ENCODE measurements at places on chromosomes 7 and 10.
A peak's percentile ranks its signal among the peaks of the same experiment; 100 is the strongest.

DNA sequence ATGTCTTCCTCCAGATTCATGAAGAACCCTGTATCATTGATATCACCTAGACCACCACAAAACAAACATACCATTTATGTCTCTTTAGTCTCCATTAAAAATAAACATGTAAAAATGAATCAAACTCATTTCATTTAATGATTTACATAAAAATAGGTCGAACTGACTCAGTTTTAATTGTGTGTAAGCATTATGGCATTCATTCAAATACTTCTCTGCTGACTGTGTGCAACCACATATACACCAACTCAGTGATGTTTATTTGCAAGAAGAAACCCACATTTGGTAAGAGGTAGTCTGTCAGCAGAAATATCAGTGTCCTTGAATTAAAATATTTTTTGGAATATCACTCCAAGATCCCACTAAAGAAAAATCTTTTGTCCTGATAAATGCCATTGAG, 30.5 kb downstream of the ABCB1 start:
- DNase-seq = no peak

DNA sequence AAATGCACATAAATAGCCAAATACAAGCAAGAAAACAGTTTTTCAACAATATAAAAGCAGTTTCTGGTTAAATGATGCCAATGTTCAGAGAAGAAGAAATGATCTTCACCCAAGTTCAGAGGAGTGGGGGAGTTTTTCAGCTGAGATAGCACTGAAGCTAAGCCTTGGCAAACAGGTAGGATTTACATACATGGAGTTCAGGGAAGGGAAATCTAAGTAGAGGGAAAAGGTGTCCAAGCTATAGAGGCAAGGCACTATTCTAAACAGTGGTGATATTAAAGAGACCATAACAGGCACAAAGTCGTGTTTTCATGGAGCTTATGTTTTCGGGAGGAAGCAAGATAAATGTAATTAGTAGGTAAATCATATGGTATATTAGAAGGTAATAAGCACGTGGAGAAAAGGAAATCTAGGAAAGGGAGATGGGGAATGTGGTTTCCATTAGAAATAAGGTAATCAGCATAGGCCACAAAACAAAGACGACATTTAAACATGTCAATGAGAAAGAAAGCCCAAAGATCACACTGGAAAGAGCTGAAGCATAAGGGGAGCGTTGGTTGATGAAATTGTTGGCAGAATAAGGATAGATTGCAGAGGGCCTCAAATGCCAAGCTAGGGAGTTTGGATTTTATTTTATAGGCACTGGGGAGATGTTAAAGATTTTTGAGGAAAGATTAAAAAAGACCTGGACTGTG, 704.3 kb downstream of the MAGI2 start:
- DNase-seq = no peak

GRCh38 chr7:128948312-128948973, 10.7 kb downstream of the IRF5 start:
- no peak for DNase-seq

DNA sequence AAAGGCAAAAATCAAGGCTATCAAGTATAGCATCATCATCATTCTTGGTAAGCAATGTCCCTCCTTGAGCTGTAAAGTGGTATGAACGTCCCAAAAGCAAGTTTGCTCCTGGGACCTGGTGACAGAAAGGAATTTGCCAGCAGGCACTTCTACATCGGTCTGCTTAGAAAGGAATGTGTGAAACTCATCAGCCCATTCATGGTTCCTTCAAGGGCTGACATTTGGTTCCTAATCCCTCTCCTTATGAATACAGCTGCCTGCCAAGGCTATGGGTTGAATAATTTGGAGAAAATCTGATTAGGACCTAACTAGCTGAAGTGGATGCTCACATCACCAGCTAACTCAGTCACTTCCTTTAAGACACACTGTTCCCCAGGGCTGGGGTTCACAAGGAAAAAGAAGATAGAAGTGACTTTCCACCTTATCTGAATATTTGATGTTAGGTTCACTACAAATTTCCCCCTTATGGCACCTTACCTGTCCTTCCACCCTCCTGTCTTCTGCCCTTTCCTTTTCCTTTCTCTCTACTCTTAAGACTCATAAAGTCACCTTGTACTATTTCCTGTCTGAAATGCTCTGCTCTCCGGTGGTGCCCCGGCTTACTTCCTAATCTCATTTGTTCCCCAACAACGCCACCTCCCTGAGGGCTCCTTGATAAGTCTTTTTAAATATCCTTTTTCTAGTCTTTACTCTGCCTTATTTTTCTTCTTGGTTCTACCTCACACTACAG, 187.1 kb downstream of the NPSR1 start:
- DNase-seq = no peak

- no peak for DNase-seq
These were observed 6.6 kb downstream of the OPTN start for GRCh38 chr10:13106387-13107045.

GRCh38 chr7:3917436-3917835, 616.4 kb downstream of the SDK1 start:
- no peak for DNase-seq

- DNase-seq = no peak
These were observed 127.7 kb downstream of the ATXN7L1 start for GRCh38 chr7:105748701-105749100.

- DNase-seq = no peak
These were observed 119.2 kb downstream of the SFMBT2 start for GRCh38 chr10:7291487-7292270.

GRCh38 chr7:28052933-28053332, 127.7 kb downstream of the JAZF1 start:
- DNase-seq = no peak

DNA sequence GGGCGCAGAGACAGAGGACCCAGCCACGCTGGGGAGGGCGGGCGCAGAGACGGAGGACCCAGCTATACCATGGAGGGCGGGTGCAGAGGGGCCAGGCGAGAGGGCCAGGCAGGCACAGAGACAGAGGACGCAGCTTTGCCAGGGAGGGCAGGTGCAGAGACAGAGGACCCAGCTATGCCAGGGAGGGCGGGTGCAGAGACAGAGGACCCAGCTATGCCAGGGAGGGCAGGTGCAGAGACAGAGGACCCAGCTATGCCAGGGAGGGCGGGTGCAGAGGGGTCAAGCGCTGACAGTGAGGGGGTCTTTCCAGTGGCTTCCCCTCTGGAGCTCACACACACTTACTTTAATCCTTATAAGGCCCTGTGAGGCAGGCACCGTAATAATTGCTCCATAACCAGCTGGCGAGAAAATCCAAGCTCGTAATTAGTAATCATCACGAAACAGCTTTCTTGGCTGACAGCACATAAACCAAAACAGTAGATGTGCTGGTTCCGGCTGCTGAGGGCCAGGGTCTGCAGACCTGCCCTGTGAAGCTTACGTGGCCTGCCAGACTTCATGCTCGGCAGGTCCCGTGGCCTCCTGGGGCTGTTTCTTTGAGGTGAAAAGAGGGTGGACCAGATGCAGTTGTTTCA, 137.2 kb downstream of the VIPR2 start:
- DNase-seq = peak; percentile 58

GRCh38 chr7:106862317-106863089, 2.6 kb upstream of the PIK3CG start:
- DNase-seq = no peak

DNA sequence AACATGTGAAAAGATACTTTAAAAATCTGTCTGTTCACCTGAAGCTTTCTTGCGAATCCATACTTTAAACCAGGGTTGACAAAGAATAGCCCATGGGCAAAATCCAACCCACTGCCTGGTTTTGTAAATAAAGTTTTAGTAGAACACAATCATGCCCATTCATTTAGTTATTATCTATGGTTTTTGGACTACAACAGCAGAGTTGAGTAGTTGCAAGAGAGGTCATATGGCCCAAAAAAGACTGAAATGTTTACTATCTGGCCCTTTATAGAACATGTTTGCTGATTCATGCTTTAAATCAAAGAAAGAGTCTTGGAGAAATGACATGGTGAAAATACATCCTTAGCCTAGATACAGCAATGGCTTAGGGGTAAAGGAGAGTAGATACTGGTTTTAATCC, 356.2 kb downstream of the RNLS start:
- DNase-seq = no peak
